ENCODE measurements at places on chromosomes 2 and 18.

GRCh38 chr18:3463051-3463450 lies 13.1 kb downstream of the TGIF1 start:
- DNase-seq = no peak

GRCh38 chr18:8812631-8813030 lies 107.3 kb downstream of the MTCL1 start:
- no peak for DNase-seq

DNA sequence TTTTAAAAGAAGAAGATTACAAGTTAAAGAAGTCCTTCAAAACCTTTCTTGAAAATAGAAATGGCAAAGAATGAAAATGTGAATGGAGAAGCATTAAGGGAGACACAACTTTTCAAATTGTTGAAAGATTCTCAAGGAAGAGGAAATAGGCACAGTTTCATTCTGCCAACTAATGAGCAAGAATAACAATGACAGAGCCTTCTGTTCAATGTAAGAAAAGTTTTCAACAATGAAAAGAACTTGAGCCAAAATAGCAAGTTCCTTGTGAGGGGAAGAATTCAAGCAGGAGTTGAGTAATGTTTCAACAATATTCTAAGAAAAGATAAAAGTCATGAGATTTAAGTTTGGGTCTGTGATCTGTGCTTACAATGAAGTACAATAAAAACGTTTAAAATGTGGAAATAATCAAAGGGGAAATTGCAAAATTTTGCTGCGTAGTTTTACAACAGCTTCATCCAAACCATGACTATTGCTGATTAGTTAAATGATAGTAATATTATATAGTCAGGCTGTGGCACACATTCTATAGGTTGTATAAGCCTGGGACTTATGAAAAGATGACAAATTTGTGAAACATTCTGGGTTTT lies 122.6 kb downstream of the METTL4 start:
- DNase-seq = no peak

DNA sequence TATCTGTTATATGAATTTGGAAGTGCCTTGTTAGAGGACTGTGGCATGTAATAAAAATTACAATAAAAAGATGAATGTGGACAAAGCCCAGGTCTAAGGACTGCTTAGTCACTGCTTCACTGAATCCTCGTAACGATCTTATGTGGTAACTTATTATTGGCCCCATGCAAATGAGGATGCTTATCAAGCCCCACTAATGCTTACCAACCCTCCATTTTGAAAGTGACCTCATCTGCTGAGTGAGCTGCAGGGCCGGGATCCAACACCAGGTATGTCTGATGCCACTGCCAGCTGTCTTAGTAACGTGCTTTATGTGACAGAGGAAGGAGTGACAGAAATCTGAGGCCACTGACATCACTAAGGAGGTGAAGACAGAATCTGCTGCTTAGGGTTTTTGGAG lies 65.3 kb upstream of the CCDC85A start:
- DNase-seq = no peak

DNA sequence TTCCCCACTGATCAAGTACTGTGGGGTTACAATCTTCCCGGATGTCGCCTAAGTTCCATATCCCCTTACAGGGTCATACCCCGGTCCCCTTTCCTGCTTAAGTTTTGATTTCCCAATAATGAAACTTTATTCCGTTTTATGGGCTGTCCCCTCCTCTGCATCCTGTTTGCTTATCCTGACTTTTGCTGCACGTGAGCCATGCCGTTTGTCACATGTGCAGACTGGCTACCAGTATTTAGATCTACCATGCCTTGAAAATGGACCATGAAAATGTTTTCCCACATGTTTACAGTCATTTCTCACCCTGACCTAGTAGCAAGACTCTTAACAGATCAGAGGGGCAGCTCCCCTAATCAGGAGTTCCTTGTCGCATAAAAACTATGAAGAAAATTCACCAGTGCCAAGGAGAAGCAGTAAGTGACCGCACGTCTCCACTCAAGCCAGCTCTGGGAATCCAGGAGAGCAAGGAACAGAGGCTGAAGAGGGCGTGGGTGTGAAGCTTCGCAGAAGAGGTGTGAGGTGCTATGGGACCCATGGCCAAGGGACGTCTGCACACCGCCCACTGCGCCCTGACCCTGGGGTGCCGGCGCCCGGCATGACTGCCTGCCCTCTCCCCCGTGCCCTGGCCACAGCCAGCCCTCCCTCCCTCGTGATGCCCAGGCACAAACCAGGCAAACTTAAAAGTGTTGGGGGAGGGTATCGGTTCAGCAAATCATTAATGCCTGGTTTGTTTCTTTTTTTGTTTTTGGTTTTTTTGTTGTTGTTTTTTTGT lies 440.8 kb upstream of the SALL3 start:
- no peak for DNase-seq

GRCh38 chr2:9273486-9274130 lies 67.0 kb downstream of the ASAP2 start:
- DNase-seq = no peak

- no peak for DNase-seq
Measured at GRCh38 chr2:56133931-56134629, 49.7 kb upstream of the CCDC85A start.

Data from DMS153 (cell line).